ENCODE measurements at places on chromosomes 2 and 18.

GRCh38 chr2:36433311-36434217 is 78.0 kb downstream of the CRIM1 start:
- no peak for DNase-seq

GRCh38 chr2:168119515-168120141 is 127.8 kb downstream of the STK39 start:
- DNase-seq = no peak

DNA sequence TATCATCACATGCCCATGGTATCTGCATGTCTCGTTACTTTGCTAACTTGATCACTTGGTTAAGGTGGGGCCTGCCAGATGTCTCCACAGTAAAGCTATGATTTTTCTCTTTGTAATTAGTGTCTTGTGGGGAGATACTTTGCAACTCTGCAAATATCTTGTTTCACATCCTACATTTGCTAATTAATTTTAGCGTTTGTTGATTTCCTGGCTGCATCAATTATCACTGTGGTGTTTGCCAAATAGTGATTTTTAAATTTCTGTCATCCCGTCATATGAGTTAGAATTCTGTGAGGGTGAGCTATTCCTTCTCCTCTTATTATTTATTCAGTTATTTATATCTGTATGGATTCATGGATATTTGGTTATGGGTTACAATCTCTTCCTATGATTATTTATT is 161.4 kb downstream of the FMNL2 start:
- DNase-seq = no peak

- DNase-seq = no peak
Measured at GRCh38 chr2:239929504-239929903, 95.6 kb downstream of the NDUFA10 start.

DNA sequence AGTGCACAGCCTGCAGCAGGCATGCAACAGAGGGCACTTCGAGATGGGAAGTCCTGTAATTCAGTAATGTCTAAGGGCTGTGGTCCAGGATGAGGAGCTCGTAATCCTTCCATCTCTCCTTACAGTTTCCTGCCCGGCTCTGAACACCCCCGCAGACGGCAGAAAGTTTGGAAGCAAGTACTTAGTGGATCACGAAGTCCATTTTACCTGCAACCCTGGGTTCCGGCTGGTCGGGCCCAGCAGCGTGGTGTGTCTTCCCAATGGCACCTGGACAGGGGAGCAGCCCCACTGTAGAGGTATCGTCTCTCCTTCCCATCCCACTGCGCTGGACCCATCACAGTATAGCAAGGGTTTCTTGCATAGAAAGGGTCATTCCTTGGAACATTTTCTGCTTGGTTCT is 26.7 kb downstream of the FBLN7 start:
- no peak for DNase-seq

DNA sequence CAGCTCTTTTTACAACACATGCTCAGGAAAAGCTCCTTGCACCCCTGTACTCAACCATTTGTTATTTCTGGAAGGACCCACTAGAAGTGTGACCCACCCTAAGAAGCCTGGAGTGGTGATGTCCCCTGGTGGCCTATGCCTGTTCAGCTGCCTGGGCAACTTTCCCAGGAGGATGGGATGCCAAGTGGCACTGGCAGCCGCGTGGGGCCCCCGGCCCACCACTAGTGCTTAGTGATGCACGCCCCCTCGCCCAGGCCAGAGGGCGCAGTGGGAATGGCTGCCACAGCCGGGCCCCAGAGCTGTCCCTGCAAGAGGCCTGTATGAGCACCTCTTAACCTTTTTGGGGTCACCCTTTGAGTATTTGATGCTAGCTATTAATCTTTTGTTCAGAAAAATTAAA is 18.1 kb downstream of the IMPA2 start:
- DNase-seq = no peak

All from GM13976 (cell line).